ENCODE measurements at places on chromosomes 3 and 15. TPM values are rescaled to one million over a fixed set of nuclear protein-coding genes. Genes with fewer than 3 reads are reported as not detected.
A peak's percentile ranks its signal among the peaks of the same experiment; 100 is the strongest.

- H3K4me1 ChIP-seq = no peaks in the 10 kb centered on the region
- H3K4me3 ChIP-seq = no peak overlapping the region
- DNase-seq = no peak
- H3K36me3 ChIP-seq = no peaks in the 10 kb centered on the region
- peaks cover 7% of the 10 kb centered on the region for H3K27me3 ChIP-seq
- no peak overlapping the region for H3K27ac ChIP-seq
These were observed 210.9 kb upstream of the LYSMD4 start for GRCh38 chr15:99944131-99944530.

GRCh38 chr3:146581080-146581601 is 24.0 kb downstream of the PLSCR5 start:
- no peak for DNase-seq
- H3K4me3 ChIP-seq = no peak overlapping the region
- no peak overlapping the region for H3K27ac ChIP-seq
- peaks cover 2% of the 10 kb centered on the region for H3K36me3 ChIP-seq

- no peaks in the 10 kb centered on the region for H3K27me3 ChIP-seq
- no peak overlapping the region for H3K4me3 ChIP-seq
- H3K36me3 ChIP-seq = no peaks in the 10 kb centered on the region
These were observed 70.8 kb downstream of the ABTB1 start for GRCh38 chr3:127743351-127744252.

- H3K4me1 ChIP-seq = peaks cover 5% of the 10 kb centered on the region
- no peaks in the 10 kb centered on the region for H3K36me3 ChIP-seq
- no peak overlapping the region for H3K27ac ChIP-seq
- no peak overlapping the region for H3K4me3 ChIP-seq
These were observed 502.6 kb upstream of the CBLB start for GRCh38 chr3:106371221-106371970.

DNA sequence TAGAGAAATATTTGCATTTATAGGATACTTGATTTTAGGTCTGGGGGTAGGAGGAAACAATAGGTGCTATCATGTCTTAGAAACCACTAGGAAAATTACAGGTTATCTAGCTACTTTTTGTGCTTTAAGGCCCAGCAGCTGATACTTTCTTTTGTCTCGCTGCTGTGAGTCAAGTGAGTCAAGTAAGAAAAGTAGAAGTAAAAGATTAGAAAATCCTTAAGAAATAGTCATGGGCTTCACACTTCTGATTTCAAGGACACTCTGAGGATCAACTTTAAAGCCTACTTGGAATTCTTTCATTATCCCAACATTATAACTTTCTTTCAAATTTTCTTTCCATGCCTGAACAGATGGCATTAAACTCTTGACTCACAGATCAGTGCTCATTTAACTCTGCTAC is 95.2 kb upstream of the RBMS3 start:
- H3K36me3 ChIP-seq = peaks cover 2% of the 10 kb centered on the region
- no peaks in the 10 kb centered on the region for H3K27me3 ChIP-seq
- no peak overlapping the region for H3K27ac ChIP-seq

GRCh38 chr3:127774647-127775046 is 47.7 kb downstream of the MGLL start:
- no peak overlapping the region for H3K27ac ChIP-seq
- no peak for DNase-seq
- no peak overlapping the region for H3K4me3 ChIP-seq
- H3K36me3 ChIP-seq = peaks cover 4% of the 10 kb centered on the region
- H3K27me3 ChIP-seq = peaks cover 2% of the 10 kb centered on the region

DNA sequence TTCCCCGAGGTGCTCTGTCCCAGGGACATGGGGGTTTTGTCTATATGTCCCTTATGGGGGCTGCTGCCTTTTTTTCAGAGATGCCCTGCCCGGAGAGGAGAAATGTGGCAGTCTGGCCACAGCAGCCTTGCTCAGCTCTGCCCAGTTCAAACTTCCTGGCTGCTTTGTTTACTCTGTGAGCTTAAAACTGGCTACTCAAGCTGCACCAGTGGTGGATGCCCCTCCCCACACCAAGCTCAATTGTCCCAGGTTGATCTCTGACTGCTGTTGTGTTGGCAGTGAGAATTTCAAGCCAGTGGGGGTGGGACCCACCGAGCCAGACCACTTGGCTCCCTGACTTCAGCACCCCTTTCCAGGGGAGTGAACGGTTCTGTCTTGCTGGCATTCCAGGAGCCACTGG is 188.9 kb downstream of the STXBP5L start:
- DNase-seq = no peak
- H3K27me3 ChIP-seq = no peaks in the 10 kb centered on the region
- no peak overlapping the region for H3K4me3 ChIP-seq
- no peak overlapping the region for H3K27ac ChIP-seq
- no peaks in the 10 kb centered on the region for H3K4me1 ChIP-seq

- peaks cover 2% of the 10 kb centered on the region for H3K27me3 ChIP-seq
- peaks cover 59% of the 10 kb centered on the region for H3K4me1 ChIP-seq
- H3K36me3 ChIP-seq = peaks cover 30% of the 10 kb centered on the region
- no peak for DNase-seq
- H3K4me3 ChIP-seq = peak overlapping the region; percentile 30
These were observed 17.5 kb downstream of the DNAJB8 start for GRCh38 chr3:128449111-128449638.

DNA sequence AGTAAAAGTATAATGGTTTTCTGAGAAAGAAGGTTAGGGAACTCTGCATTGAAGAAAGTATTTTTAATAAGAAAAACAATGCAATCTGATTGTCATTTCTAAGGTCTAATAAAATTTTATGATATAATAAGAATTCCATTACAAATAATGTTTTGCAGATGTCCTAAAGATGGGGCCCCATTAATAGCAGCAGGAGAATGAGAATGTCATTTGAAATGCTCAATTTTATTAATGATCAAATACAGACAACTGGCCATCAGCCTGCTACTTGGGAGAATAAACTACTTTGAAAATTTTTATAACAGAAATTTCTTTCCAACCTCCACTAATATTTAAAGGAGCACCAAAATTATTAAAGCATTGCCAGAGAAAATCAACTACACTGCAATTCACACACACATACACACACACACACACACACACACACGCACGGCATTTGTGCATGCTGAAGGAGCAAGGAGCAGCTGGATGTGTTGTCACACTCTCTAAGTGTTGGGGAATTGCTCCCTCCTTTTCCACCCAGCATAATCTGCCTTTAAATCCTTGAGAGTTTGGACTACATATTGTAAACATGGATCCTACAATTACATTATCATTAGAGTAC is 109.5 kb downstream of the THRB start:
- H3K27me3 ChIP-seq = no peaks in the 10 kb centered on the region
- H3K4me1 ChIP-seq = no peaks in the 10 kb centered on the region
- no peak overlapping the region for H3K27ac ChIP-seq
- H3K36me3 ChIP-seq = no peaks in the 10 kb centered on the region
- no peak for DNase-seq

- peak; percentile 38 for DNase-seq
- H3K36me3 ChIP-seq = no peaks in the 10 kb centered on the region
- peaks cover 33% of the 10 kb centered on the region for H3K27me3 ChIP-seq
- H3K27ac ChIP-seq = no peak overlapping the region
These were observed 171.6 kb downstream of the SV2B start for GRCh38 chr15:91271565-91272153.

DNA sequence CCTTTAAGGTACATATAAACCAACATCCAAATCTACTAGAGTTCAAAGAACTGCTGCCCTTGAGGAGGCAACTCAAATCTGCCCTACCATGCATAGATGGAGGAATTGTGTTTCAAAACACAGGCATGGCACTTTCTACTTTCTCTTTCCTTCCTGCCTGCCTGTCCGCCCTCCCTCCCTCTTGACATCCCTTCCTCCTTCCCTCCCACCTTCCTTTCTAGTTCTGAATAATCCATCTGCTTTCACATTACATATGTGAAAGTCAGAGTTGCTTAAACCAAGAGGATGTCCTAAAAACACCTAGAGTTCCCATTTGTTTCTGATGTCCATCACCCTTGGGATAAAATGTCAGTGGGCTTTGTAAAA is 537.6 kb downstream of the FOXP1 start:
- peaks cover 2% of the 10 kb centered on the region for H3K27me3 ChIP-seq
- no peak for DNase-seq
- H3K4me3 ChIP-seq = no peak overlapping the region

DNA sequence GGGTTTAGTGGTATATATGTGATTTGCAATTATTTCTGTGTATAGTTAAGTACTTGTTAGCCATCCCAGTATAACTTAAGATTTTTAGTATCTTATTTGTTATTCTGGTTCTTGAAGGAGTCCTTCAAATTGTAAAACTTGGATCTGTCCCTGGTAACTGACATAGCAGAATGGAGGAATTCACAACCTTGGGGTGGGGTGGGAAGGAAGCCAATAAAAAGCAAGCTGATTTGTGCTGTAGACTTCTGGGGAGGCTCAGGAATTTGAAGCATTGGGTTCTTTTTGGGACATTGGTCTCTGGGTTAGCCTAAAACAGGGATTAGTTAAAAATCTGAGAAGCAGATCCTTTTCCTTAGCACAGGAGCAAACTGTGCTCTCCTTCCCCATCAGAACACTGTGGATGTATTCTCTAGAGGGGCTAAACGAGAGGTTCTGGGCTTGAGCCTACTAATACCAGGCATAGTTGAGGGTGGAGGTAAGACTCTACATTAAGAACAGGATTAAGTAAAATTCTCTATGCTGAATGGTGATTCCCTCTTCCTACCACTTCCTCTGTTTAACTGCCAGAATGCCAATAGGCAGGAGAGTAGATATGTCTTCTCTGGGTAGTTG is 42.2 kb downstream of the GMPS start:
- H3K36me3 ChIP-seq = peaks cover 61% of the 10 kb centered on the region
- no peaks in the 10 kb centered on the region for H3K27me3 ChIP-seq
- no peak overlapping the region for H3K27ac ChIP-seq
- H3K4me1 ChIP-seq = peaks cover 10% of the 10 kb centered on the region
- no peak for DNase-seq

DNA sequence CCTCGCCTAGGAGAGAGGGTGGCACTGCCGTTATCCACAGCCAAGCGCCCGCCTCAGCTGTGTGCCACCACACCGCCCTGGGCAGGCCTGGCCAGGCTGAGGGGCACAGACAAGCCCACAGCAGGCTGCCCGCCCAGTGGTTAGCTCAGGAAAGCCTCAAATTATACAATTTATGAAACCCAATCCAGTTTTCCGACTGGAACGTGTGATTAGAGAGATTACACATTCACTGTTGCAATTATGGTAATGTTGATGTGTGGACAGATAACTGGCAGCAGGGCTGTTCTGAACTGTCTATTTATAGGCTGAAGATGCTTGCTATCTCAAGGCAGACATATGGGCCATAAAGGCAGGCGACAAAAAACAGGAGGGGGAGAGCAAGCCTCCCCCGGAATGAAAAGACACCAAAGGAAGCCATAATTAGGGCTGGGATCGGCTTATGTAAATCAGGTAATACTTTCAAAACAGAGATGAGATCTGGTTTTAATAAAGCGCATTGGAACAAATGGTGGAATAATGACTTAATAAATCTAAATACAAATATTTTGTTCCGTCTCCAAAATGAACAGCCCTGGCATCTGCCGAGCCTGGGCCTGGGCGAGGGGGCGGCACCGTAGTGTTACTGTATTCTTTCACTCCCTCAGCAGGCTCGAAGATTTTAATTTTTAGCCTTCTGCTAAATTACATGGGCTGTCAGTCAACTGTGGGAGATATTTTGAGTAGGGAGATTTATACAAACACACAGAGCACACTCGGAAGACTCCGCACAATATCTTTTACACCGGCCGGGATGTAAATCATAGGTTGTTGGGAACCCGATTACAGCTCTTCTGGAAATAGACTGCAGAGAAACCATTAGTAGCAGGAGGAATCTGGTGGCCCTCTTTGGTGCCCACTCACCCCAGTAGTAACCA is 103.1 kb upstream of the TLE3 start:
- no peak overlapping the region for H3K27ac ChIP-seq
- no peaks in the 10 kb centered on the region for H3K36me3 ChIP-seq
- DNase-seq = no peak
- H3K27me3 ChIP-seq = peaks cover 5% of the 10 kb centered on the region

DNA sequence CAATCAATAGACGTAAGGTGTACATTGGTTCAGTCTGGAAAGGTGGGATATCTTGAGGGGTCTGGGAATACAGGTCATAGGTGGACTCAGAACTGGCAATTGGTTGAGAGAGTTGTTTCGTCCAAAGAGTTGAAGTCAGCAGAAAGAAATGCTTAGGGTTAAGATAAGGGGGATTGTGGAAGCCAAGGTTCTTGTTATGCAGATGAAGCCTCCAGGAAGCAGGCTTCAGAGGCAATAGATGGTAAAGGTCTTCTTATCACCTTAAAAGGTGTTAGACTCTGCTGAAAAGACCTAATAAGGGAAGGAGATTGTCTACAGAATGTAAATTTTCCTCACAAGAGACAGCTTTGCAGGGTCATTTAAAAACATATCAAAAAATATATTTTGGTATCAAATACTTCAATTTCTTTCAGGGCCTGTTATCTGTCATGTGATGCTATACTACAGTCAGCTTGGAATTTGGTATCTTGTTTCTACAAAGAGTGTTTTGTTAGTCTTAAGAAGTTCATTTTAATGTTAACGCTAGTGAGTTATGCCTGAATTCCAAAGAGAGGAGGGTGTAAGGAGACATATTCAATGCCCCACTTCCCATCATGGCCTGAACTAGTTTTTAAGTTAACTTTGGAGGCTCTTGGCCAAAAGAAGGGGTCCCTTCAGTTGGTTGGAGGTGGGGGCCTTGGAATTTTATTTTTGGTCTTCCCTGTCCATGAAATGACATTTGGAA is 378.2 kb upstream of the ROBO2 start:
- H3K4me3 ChIP-seq = no peak overlapping the region
- no peak overlapping the region for H3K27ac ChIP-seq
- no peak for DNase-seq
- no peaks in the 10 kb centered on the region for H3K4me1 ChIP-seq

- H3K4me3 ChIP-seq = no peak overlapping the region
- H3K36me3 ChIP-seq = no peaks in the 10 kb centered on the region
- DNase-seq = no peak
- no peaks in the 10 kb centered on the region for H3K4me1 ChIP-seq
These were observed 775.8 kb downstream of the ZPLD1 start for GRCh38 chr3:103210583-103210982.

DNA sequence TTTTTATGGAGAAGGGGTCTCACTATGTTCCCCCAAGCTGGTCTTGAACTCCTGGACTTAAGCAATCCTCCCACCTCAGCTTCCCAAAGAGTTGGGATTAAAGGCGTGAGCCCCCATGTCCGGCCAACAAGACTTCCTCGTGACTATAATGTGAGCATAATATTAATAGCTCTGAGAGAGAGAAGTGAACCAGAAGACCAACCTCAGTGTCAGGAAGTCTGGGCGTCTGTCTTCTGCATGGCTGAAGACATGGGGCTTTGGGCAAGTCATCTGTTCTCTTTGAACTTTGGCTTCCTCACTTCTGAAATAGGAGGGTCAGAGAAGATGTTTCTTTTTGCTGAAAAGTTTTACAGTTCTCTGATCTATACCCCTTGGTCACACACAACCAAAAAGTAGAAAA is 92.1 kb downstream of the SLC49A4 start:
- no peak overlapping the region for H3K27ac ChIP-seq
- H3K36me3 ChIP-seq = no peaks in the 10 kb centered on the region
- peaks cover 15% of the 10 kb centered on the region for H3K4me1 ChIP-seq
- no peak overlapping the region for H3K4me3 ChIP-seq
- peaks cover 12% of the 10 kb centered on the region for H3K27me3 ChIP-seq

FRMD5 gene
- not detected for total RNA-seq

GUCA1C gene
- total RNA-seq = not detected

PRR20G gene
- not detected for total RNA-seq

TMEM158 gene
- 0.26 TPM for total RNA-seq

IGSF10 gene
- not detected for total RNA-seq

GPR15 gene
- total RNA-seq = 6.8 TPM

AP3B2 gene
- not detected for total RNA-seq

RGMA gene
- 0.54 TPM for total RNA-seq
